Activated naive CD4-positive, alpha-beta T cell treated with anti-CD3 and anti-CD28 coated beads, Interleukin-2, amount 50 U/mL, for 16 hours (primary cell): ENCODE measurements at places on chromosomes 13 and 19.

DNA sequence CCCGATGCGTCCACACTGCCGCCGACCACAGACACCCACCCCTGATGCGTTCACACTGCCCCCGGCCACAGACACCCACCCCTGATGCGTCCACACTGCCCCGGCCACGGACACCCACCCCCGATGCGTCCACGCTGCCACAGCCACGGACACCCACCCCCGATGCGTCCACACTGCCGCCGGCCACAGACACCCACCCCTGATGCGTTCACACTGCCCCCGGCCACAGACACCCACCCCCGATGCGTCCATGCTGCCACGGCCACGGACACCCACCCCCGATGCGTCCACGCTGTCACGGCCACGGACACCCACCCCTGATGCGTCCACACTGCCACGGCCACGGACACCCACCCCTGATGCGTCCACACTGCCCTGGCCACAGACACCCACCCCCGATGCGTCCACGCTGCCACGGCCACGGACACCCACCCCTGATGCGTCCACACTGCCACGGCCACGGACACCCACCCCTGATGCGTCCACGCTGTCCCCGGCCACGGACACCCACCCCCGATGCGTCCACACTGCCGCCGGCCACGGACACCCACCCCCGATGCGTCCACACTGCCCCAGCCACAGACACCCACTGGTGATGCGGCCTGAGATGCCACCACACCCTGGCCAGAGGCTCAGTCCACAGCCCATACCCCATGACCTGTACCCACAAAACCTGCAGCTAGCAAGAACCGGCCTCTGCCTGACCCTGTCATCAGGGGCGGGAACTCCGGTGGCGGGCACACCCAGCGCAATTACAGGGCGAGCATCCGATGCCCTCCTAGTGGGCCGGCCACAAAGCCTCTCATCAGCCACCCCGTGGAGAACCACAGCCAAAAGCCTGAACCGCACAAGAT lies 28.4 kb downstream of the RASA3 start:
- DNase-seq, result peak; percentile 8

GRCh38 chr19:13104360-13104847 lies 1.7 kb upstream of the LYL1 start:
- DNase-seq, result peak; percentile 70

DNA sequence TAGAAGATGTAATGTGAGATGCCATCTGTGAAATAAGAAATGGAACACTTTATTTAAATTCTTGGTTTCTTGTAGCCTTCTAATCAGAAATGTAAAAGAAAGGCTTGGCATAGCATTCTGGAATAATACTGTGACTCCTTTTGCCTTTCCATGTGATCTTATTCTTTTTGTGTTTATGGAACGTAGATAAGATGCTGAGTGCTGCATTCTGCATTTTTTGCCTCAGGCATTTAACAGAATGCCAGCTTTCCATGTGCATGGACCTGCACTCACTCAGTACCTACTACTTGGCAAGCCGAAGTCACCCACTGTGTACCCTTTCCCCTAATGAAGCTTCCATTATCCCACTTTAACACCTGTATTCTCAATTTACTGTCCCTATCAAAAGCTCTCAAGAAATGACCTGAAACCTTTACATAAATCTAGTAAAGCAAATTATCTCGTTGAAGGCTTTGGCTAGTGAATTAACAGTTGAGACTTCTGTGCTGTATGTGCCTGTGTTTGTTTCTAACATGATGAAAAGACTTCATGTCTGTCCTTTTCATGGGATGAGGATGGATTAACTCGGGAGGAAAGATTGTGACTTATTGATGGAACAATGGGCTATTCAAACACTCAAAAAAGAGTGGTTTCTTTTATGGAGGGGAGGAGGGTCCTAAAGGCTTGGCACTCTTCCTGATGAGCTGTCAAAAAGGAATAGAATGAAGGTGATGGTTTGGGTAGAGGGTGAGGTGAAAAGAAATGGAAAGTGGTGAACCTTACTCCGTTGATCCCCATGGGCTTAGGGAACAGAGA lies 44.7 kb upstream of the FRY start:
- no peak for DNase-seq

DNA sequence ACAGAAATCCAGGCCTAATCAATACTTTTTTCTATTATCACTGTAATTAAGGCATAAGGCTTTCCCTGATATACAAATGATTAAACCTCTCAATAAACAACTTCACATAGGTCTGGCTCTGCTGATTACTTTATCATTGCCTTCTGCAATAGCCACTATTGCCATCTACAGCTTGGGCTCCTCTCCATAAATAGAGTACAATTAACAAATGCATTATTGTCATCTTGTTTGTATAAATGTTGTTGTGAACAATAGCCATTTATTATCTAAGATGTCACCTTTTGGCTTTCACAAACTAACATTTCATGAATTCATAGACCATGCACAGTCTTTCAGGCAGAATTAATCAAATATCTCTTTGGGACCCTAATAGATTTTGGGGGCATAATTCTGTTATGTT lies 53.3 kb downstream of the NHLRC3 start:
- no peak for DNase-seq

- DNase-seq, result no peak
Observed at GRCh38 chr13:29081036-29081435, 260.9 kb downstream of the MTUS2 start.

- no peak for DNase-seq
Observed at GRCh38 chr19:10327793-10328192, 5.5 kb downstream of the RAVER1 start.

DNA sequence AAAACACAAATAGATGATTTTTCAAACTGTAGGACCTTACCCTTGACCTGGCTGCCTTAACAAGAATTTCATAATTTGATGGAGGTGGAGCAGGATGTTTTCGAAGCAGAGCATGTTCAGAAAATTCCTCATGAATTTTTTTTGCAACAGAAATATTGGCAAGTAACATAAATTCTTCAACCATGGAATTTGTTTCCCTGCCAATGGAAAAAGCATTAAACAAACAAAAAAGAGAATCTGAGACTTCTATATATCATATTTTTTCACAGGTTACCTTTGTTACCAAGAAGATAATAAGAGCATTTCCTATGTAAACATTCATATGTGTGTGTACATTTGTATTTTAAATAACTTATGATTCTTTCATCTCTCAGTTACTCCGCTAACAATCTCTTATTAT lies 18.3 kb downstream of the DIS3 start:
- no peak for DNase-seq

- no peak for DNase-seq
Observed at GRCh38 chr13:80454245-80454644, 113.3 kb upstream of the SPRY2 start.

- DNase-seq, result no peak
Observed at GRCh38 chr13:61463024-61463423, 47.4 kb upstream of the PCDH20 start.

DNA sequence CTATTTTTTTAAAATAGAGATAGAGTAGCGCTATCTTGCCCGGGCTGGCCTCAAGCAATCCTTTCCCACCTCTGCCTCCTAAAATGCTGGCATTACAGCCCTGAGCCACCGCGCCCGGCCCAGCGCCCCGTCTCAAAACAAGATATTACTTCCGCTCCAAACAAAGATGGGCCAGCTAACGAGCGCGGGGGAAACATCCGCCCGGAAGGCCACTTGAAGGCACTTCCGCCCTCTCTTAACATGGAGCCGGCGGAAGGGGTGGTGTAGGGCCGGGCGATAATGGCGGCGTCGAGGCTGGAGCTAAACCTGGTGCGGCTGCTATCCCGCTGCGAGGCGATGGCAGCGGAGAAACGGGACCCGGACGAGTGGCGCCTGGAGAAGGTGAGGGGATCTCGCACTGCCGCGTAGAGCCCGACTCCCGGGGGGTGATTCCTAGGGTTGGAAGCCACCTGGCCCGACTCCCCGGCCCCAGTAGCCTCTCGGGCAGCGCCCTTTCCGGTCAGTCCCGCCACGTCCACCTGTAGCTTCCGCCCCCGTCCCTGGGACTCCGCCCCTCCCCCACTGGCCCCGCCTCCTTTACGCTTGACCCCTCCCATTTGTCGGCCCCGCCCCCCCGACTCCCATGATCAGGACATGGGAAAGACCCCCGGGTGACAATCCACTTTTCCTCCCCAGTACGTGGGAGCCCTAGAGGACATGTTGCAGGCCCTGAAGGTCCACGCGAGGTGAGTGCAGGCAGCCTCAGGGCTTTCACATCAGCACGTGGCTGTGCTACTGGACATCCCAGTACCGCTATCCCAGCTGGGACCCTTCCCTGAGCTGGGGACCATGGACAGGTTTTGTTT lies at the start of gene USE1:
Gene USE1 (plus strand): TSS at position 231 of the 845 bp plus-strand sequence. CDS start 49 bp downstream, at position 280.
- peak; percentile 87 for DNase-seq
